Head of caudate nucleus (tissue), 42 donors: ENCODE measurements at places on chromosomes 2 and 18.

DNA sequence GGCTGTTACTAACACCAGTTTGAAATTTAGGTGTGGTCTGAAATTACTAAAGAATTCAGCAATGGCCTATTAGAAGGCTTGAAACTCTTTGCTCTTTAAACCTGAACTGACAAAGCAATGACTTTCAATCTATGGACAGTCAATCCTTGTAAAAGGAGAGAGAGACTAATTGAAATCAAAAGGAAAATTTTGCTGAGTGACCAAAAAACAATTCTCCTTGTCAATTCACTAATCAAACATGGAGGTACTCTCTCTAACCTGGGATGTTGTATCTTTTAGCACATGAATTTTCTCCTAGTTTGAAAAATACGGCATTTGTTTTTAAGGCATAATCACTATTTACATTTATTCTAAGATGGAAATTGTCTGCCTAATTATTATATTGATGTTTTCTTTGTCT is 49.6 kb upstream of the ATIC start:
- no peak for DNase-seq

DNA sequence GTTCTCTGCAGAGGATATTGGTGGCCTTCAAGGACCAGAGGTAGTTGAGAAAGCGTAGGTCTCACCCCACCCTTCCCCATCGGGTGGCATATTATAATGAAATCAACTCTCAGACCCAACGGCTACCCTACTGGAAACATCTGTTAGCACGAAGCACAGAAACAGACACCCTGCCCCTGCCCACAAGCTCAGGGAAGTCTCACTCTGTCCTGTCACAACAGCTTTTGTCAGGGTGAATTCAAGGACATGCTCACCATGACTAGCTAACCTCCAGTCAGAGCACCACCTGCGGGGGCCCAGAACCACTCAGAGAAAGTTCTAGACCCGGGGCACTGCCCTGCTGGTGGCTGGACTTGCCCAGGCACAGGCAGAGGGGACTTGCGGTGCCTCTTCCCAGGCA is 3.5 kb upstream of the B3GNT7 start:
- DNase-seq, result no peak

- DNase-seq, result no peak
Observed at GRCh38 chr2:52308156-52308555, 1276.2 kb upstream of the NRXN1 start.

GRCh38 chr2:235539773-235540172 is 45.9 kb downstream of the AGAP1 start:
- DNase-seq, result no peak

DNA sequence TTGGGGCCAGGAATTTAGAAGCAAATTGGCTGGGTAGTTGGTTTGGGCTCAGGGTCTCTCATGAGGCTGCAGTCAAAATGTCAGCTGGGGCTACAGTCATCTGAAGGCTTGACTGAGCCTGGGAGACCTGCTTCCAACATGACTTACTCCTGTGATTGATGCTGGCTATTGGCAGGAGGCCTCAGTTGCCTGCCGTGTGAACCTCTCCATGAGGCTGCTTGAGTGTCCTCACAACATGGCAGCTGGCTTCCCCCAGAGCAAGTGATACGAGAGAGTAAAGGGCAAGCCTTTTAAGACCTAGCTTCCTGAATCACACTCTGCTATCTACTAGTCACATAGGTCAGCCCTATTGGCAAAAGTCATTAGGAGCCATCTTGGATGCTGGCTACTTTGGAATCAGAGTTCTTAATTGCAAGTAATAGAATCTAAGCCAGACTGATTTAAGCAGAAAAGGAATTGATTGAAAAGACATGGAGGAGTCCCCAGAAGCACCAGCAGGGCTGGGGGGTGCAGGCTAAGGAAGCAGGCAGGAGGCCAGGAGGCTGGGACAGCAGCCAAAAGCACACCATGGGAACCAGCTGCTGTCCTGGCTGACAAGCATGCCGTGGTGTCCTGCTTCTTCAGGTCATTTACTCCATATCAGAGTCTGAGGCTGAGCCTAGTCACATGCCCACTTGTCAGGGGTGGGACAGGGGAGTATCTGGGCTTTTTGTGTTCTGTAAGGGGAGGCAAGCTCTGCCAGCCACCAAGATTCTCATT is 7.8 kb upstream of the GIGYF2 start:
- peak; percentile 39 for DNase-seq

DNA sequence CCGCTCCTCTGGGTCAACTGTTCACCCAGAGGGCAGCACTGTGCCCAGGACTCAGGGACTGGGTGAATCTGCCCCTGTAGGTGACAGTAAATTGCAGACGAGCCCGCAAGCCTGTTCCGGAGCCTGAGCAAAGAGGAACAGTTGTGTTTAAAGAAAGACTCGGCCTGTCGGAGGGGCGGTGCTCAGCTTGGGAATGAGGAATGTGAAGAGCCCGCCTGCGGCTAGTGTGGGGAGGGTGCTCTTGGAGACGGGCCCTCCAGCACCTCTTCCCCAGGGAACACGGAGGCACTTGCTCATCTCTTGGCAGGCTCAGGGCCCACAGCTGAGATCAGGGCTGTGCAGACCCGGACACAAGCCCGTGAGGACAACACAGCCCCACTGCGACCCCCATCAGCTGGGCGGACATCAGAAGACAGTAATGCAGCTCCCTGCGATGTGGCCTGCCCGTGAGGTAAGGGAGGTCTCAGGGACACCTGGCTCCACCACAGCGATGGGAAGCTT is 299.0 kb downstream of the NDUFA10 start:
- DNase-seq, result no peak

DNA sequence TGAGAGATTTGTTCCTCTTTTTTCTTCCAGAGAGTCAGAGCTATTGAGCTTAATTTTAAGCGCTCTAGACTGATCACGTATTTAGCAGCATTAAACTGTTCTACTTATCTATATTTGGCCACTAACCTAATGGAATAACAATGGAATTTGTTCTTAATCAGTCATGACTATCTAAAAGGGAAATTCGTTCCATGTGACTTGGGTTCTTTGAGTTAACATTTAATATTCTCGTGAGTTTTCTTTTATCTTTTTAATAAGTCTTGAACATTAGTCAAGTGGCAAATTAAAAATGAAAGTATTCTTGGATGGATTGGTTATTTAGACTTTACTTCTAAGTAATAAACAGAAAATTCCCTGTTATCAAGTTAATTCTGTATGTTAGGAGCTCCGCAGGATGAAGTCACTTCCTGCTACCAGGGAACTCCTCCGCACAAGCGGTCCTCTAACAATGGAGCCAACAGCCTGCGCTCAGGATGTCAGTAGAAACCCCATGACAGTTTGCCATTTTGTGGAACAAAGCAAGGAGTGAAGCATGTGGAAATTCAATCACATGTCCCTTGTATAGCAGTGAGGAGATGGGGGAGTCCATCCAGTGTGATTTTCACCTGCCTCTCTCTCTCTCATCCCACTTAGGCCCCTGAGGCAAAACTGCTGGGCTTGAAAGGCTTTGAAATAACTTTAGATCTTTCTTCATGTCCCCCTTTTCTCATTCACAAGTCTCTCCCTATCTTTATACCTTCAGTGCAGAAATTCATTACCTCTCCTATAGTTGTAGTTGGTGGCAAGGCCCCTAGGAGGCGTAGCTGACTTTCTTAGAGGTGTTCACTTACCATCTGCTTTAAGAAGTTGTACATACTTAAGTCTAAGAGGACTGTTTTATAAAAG is 138.1 kb downstream of the WDR7 start:
- no peak for DNase-seq

DNA sequence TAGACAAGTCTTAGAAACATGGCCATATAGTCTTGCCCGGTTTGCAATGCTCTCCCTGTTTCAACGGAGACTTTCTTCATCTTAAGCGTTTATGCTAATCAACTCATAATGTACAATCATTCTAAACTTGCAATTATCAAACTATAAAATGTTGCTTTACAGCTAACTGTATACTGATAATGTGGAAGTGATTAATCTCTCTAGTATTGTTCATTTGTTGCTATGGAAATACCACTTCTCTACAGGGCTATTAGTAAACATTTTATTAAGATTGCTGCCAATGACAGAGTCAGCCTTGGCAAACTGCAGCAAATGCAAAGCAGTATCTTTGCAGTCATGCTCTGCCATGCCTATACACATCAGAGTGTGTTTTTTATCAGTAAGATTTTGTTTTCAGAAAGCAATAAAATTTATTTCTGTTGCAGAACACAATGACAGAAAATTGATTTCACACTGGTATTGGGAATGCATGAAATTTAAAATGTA is 1201.8 kb upstream of the CDH2 start:
- DNase-seq, result no peak

DNA sequence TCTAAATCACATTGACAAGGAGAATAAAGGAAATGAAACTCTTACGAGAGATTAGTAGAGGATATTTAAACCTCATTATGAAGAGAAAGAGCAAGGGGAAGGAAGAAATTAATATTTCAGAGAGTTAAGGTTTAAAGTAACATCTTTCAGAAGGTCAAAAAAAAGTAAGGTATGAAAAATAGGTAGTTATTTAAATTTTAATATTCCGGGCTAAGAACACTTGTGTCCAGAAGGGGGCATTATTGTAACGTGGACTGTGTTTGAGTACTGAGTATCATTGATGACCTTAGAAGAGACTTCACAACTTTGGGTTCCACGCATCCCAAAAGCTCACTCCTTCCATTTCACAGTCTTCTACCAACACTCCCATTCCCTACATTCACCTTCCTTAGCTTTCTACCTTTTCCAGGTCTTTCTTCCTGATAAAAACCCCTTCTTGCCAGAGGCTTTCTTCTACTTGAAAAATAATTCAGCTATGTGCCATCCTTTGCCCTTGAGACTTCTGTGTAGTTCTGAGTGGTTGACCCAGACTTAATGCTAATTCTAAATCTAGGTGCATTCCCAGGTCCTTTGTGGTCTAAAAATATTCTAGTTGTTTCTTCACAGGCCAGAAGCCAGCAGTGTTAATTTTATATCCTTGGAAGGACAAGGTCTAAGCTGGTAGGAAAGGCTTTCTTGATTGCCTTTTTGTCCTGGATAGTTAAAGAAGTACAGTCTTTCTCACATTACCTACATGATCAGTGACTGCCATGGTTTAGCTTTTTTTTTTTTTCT is 16.5 kb downstream of the DYNC1I2 start:
- no peak for DNase-seq

- DNase-seq, result no peak
Observed at GRCh38 chr2:26052740-26053139, 18.9 kb downstream of the RAB10 start.
